ENCODE measurements at places on chromosomes 1 and 21. TPM values are rescaled to one million over a fixed set of nuclear protein-coding genes. Genes with fewer than 3 reads are reported as not detected.

DNA sequence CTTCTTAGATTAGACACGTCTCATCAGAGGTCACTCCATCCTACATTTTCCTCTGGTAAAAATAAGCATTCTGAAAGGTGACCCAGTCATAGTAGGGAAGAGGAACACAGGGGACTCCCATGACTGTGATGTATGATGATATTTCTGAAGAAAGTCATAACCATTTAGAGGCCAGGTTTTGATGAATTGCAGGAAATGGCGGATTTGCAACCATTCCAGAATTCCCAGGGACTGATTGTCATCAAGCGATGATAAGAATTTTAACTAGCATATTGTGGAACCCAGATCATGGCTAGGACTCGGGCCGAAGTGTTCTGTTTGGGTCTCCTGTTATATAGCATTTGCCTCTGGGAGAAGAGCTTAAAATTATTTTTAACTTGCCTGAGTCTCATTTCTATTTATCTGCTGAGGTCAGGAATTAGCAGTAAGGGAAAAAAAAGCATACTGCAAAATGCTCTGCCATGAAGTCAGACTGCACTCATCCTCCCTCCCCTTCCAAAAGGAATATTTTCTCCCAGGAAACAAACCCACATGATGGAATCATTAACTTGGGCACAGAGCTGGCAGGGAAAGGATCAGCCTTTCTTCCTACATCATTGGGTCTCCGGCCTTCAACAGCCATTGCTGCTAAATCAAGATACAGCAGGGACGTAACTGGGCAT lies 286.7 kb downstream of the HLX start:
- no peak for DNase-seq

- no peak for DNase-seq
These were observed 71.8 kb downstream of the CHRM3 start for GRCh38 chr1:239458144-239458500.

DNA sequence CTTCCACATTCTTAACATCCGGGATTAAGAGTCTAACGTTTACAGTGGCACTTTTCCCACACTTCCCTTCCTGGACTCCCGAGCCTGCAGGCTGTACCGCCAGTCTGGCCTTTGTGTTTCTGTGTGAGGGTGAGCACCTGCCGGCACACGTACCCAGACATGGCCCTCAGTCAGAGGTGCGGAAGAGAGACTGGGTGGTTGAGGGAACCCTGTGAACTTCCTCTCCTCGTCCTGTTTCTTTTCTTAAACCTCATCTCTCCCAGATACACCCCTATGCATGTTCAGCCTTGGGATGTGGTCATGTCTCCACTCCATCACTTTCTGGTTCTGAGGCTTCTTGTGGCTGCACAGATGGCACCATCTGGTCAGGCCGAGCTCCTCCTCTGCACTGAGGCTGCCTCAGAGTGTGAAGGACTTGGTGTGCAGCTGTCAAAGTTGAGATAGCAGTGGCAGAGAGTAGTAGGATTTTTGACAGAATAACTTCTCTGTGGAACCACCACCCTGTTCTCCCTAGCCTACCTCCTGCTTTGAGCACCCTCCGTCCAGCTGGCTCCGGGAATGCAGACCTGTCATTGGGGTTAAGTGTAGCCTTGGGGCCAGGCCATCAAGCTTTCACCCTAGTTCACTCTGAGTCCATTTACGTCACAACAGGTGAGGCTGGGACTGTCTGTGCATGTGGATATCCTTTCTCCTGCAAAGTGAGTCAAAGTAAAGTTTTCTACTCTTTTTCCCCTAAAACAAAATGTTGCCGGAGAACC lies 31.4 kb downstream of the VASH2 start:
- no peak for DNase-seq

- no peak for DNase-seq
These were observed 454.5 kb downstream of the SMYD3 start for GRCh38 chr1:246052603-246053002.

GRCh38 chr21:14690886-14691285 lies 144.8 kb upstream of the SAMSN1 start:
- DNase-seq = no peak

DNA sequence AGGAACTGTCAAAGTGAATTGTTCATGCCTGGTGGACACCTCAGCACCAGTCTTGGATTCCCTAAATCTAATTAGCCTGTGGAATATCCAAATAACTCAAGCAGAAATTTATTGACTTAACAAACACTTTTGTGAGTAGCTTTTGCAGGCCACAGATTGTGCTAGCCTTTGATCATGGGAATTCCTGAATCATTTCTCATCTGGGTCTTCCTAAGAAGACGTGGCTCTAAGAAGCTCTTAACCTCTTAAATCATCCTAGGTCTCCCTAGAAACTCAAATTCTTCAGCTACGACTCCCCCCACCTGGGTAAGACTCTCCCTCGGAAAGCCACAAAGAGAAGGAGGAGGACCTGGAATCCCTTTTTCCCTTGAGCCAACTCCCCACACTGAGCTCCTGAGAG lies 53.8 kb upstream of the PSEN2 start:
- no peak for DNase-seq

GRCh38 chr1:163076044-163076443 lies 6.9 kb downstream of the RGS4 start:
- DNase-seq = no peak

GRCh38 chr1:112840631-112841624 lies 115.1 kb downstream of the SLC16A1 start:
- DNase-seq = no peak

GRCh38 chr1:40825996-40826395 lies 36.2 kb downstream of the CITED4 start:
- no peak for DNase-seq

DNA sequence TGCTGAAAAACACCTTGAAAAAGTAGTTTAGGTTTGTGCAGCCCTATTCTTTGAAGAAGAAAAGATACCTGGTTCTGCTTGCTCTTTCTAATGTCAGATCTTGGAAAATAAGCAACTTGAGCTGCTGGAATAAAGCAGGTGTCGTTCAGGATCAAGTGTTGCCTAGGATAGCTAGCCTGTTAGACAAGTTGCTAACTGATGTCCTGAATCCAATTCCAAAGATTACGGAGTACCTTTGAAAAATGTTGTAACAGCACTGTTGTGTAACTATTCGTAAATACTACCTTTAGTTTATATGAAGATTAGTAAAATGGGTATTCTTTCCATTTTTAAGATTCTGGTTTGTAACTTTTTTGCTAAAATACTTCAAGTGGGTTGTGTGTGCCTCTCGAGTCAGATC lies 151.5 kb downstream of the CLEC20A start:
- no peak for DNase-seq

- no peak for DNase-seq
These were observed 396.3 kb upstream of the NEGR1 start for GRCh38 chr1:72678683-72679082.

- DNase-seq = no peak
These were observed 25.6 kb downstream of the IRF2BP2 start for GRCh38 chr1:234584420-234584805.

DNA sequence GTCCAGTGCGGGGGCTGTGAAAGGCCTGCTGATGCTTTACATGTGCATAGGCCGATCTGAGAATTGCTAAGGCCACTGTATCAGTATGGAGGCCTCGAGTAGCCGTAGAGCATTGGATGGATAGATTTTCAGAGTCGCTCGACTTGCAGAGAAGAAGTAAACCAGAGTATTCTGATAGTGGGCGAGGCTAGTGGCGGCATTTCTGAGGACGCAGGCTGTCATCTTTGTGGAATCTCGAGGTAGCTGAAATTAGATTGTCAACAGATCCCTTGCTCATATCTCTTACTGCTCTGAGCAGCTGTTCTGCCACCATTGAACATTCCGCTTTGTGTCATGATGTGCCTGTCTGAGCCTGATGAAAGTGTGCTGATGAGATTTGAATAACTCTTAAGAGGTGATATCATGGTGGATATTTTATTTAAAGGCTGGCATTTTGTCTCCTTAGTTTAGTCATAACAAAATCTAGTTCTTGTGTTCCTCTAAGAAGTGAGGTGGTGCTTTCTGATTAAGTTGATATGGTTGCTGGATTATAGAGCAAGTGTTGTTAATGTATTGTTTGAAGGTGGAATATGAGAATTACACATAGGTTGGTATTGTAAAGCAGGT lies 1.5 kb downstream of the KIF1B start:
- peak; percentile 59 for DNase-seq

DNA sequence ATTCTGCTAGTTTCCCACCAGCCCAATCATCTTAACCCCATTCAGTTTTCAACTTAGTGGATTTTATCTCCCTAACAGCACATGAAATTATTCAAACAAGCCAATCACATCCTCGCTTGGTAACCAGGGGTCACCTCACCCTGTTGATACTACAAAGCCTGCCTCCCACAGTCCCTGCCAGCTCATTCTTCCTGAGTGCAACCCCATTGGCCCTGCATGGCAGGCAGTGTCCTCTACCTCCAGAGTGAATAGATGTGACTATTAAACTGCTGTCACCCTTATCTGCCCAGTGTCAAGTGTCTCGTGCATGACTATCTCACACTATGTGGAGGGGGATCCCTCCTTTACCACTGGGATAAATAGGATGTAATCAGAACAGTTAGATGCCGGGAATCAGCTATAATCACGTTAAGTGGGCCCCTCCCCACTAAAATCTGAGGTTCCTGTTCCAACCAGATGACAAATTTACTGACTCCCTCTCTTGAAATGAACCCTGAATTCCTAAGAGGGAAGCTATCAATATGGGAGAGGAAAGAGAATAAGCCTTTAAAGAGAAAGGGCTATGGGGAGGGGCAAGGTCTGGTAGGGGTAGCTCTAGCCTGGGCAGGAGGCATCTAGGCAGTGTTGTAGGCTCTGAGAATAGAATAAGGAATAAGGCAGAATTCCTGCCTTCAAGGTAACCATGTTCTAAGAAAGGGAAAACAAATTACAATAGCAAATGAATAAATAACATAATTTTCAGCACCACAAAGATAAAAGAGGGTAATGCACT lies 155.9 kb downstream of the SLC30A10 start:
- no peak for DNase-seq

DNA sequence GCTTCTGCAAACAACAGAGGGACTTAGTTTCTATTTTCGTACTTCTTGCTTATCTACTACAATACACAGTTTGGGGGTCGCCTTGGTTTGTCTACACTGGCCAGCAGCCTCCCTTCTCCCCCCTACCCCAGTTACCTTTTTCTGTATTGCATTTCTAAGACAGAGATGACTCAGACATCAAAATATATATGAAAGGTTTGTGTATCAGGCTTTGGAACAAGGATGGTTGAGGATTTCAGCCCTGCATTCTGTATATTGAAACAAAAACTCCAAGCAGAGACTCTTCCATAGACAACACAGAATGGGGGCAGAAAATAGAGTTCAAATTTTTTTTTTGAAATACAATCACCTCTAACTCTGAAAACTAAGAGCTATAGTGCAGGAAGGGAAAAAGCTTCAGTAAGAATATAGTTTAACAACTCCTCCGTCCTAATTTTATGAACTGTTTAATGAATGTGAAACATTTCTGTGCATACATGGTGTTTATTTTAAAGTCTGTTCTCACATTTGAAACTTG lies 1.9 kb downstream of the SAMD13 start:
- peak; percentile 11 for DNase-seq

GRCh38 chr1:9121496-9122409 lies 7.1 kb downstream of the GPR157 start:
- DNase-seq = no peak

DNA sequence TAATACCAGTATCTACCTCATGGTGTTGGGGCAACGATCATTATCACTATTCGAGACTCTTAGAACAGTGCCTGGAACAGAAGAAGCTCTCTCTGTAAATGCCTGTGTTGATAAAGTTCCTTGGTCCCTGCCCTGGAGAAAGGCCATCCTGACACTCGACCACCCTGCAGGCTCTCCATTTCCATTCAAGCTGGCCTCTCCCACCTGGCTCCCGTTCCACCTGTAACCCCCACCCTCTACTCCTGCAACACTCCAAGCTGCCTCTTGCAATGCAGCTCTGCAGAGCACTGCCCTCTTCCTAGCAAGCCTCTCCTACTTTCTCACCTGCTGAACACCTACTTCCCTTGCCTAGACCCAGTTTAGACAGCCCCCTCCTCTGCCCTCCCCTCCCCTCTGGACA lies 6.1 kb downstream of the SPOCD1 start:
- no peak for DNase-seq

DNA sequence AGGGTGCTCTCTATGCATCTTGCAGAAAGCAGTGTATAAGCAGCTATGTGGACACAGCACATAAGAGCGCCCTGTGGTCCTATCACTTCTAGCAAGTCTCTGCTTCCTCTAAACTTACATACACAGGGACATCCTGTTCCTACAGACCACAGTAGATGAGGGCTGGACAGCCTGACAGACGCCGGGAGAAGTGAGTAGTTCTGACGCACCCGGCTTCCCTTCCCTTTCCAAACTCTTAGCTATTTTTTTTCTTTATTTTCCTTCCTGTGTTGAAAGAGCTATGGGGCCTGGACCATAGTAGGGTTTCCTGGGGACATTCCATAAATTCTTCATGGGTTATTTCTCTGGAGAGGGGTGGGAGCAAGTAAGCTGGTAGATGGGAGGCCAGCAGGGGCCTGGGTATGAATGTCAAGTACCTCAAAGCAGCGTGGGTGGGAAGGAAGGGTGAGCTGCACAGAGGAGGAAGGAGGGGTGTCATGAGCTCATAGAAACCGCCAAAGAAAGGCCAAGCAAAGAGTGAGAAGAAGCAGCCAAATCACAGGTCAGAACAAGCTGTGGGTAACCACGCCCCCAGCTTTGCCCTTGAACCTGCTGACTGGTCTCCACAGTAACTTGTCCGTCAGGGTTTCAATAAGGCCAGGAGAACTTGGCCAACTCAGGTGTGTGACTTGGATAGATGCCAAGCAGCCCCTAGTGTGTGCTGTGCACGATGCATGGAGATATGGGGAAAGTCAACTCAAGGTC lies 36.6 kb downstream of the PLXNA2 start:
- DNase-seq = no peak

DNA sequence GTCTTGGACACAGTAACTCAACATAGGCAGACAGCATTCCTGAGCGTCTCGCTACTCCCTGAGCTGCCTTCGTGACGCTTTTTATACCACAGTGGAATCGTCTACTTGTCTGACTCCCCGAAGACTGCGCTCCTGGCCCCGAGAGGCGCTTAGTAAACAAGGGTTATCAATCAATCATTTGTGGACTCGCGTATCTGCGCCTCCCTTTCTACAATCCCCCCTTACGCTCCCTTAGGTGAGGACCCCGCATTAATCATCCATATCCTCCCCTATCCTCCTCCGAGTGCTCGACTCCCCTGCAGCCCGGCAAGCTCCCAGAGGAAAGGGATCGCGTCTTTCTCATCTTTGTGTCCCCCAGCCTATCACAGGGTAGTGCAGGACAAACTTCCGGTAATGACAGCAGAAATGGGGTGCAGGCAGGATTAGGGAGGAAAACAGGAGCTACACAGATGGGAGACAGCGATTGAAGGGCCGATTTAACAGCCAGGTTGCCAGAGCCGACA lies 522 bp downstream of the TMEM59 start:
- no peak for DNase-seq

Gene PRELP
- total RNA-seq = 5.5 TPM

Gene F11R
- total RNA-seq = 42.1 TPM

Gene SHC1
- 42.9 TPM for total RNA-seq

Gene CR1L
- total RNA-seq = 1.6 TPM

Gene S100A9
- 1,024 TPM for total RNA-seq

Gene KIRREL1
- total RNA-seq = 36.0 TPM

All from skin of body (tissue), 3 donors.